ENCODE measurements at places on chromosomes 1 and 21.
A peak's percentile ranks its signal among the peaks of the same experiment; 100 is the strongest.

DNA sequence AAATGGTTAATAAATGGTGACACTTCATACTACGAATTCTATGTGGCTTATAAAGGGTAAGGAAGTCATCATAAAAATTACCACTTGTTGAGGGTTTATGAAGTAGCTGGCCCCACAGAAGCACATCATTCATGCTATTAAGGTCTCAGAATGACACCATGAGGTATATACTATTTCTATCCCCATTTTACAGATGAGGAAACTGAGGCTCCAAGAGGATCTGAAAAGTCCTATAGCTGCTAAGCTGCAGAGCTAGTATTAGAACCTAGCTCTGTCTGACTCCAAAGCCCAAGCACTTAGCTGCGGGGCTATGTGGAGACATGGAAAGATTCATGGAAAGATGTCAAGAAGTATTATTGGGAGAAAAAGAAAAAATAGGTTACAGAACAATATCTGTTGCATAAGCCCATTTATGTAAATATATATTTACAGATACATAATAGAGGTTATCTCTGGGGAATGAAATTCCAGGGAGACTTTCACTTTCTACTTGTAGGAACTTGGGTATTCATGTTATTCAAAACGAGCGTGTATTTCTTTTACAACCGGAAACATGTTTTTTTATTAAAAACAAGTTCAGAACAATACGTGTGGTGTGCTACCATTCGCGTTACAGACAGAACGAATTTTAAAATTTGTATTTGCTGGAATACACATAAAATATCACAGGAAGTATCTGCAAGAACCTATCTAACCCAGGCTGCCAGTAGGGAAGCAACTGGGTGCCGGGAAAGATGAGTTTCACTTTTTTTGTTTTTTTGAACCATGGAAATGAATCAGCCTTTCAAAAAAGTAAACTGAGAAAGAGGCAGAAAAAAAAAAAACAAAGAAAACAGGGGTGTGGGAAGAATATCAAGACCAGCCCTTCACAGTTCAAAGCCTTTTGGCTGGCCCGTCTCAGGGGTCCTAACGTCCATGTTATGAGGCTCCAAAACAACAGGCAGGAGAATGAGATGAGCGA is 13.4 kb downstream of the SPOCD1 start:
- DNase-seq, result no peak

- peak; percentile 27 for DNase-seq
These were observed 63.1 kb upstream of the CD34 start for GRCh38 chr1:207973898-207974568.

- DNase-seq, result no peak
These were observed 40.6 kb upstream of the SOD1 start for GRCh38 chr21:31618696-31619430.

GRCh38 chr1:53946252-53947171 is at the start of gene LRRC42:
Gene LRRC42, plus strand, starts transcription at chr1:53946350. Its CDS starts 5,650 bp downstream, at chr1:53952000.
- DNase-seq, result peak; percentile 95

DNA sequence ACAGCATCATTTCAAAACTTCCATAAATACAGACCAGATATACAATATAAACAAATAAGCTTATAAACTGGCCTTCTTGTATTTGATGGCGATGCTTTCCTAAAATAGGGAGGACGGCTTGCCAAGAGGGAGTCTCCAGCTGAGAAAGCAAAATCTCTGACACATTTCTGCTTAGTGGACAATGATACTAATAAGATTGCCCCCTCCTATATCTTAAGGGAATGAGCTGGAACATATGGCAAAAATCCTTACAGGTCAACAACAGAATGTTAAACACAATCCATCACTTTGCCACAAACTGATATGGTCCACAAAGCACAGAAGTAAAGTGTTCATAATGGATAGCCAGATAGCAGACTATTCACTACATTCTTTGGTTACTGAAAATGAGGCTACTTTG is 7.1 kb upstream of the GADD45A start:
- DNase-seq, result no peak

GRCh38 chr1:180229483-180230415 is at the start of gene LHX4:
Gene LHX4, plus strand, starts transcription at chr1:180230264. Its CDS starts 266 bp downstream, at chr1:180230530.
- DNase-seq, result peak; percentile 76

DNA sequence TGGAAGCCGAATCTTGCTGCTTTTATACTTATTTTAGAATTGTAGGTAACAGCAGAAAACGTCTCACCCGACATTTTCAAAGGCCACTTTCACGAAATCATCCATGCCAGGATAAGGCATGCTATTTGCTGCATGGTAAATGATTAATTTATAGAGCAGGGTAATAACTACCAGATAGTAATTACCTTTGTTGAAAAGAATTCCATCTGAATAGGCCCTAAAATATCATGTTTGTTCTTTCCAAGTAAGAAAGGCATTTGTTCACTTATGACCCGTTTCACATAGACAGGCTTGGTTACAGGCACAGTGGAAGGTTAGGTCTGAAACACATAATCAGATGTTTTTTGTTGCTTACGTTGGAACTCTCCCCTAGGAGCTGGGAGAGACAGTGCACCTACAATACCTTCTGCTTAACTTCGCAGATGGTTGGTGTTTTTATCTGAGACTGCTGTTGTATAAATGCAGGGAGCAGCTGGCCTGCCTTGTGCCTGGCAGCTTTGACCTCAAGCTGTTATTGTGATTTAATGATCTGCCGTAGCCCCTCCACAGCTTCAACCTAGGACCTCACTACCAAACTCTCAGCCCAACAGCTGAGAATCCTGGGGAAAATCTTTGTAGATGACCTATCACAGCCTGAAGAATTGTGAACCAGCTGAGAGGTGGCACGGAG is 1.6 kb downstream of the SLC44A3 start:
- DNase-seq, result no peak

DNA sequence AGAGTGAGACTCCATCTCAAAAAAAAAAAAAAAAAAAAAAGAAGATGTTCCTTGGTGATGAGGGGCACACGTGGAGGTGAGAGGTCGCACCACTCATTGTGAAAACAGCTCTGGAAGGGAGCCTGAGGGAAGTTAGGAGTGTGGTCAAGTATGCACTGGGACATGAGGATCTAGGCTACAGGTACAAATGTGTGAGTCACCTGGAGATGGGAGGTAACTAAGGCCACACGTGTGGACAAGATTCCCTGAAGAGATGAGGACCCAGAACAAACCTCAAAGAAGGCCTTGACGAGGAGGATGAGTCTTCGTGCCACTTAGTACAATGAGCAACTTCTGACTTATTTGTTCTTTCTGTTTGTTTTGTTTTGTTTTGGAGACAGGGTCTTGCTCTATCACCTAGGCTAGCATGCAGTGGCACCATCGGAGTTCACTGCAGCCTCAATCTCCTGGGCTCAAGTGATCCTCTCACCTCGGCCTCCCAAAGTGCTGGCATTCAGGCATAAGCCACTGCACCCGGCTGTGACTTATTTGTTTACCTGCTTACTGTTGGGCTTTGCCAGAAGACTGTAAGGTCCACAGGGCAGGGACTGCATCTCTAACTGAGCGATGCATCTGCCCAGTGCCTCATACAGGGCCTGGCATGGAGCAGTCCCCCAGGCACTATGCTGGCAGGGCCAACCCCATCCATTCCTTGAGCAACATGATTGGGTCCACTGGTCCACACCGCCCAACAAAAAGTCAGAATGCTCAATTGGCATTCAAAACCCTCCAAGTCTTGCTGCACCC is 6.4 kb downstream of the ASAP3 start:
- no peak for DNase-seq

GRCh38 chr21:45640888-45641479 is 2.5 kb upstream of the PCBP3 start:
- DNase-seq, result no peak

DNA sequence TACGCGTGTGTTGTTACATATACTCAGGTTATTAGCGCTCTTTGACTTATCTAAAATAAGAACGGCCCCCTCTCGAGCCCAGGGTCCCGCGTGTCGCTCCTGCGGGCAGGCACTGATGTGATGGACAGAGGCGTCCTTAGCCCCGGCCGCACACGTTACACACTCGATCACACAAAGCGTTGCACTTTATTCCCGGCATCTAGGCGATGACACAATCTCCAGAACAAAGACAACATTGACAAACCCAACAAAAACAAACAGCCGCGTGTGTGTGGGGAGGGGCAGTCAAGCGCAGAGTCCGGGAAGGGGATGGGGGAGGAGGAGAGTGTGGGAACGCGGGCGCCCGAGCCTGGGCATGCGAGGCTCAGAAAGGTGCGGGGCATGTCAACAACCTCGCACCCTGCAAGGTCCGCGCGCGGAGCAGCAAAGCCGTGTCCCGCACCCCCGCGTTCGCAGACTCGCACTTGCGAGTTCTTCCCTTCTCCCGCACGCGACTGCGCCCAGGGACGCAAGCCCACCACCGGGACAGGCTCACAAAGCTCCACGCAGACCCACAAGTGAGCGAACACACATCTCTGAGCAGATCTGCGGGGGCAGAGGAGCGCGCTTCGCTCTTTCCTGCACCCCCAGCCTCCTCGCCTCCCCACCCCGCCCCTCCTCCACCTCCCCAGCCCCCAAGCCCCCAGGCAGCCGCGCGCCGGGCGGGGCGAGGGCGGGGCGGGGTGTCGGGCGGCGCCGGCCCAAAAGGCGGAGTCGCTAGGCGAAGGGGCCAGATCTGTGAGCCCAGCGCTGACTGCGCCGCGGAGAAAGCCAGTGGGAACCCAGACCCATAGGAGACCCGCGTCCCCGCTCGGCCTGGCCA is at the start of gene EFNA1:
Gene EFNA1 (plus strand): TSS at position 772 of the 862 bp plus-strand sequence. CDS start 102 bp downstream, outside the sequence.
- peak; percentile 53 for DNase-seq

- no peak for DNase-seq
These were observed 43.7 kb downstream of the MRPL39 start for GRCh38 chr21:25563361-25564116.

DNA sequence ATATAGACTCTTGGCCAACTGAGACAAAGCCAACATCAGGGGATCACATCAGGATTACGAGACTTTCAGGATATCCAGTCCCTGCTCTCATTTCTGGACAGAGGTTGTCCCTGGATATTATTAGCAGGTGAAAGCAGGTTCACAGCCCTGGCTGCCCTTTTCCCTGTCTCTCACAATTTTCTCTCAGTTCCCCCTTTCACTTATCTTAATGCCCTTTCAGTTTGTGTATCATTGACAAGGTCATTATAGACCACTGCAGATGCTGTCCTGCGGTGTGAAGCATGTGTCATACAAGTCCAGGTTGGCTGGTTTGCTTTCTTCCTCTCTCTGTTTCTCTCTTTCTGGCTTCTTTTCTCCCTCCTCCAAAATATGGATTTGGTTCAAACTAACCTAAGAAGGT is 2.1 kb upstream of the KLHDC9 start:
- DNase-seq, result peak; percentile 71
